ENCODE measurements at places on chromosomes 2 and 18.

DNA sequence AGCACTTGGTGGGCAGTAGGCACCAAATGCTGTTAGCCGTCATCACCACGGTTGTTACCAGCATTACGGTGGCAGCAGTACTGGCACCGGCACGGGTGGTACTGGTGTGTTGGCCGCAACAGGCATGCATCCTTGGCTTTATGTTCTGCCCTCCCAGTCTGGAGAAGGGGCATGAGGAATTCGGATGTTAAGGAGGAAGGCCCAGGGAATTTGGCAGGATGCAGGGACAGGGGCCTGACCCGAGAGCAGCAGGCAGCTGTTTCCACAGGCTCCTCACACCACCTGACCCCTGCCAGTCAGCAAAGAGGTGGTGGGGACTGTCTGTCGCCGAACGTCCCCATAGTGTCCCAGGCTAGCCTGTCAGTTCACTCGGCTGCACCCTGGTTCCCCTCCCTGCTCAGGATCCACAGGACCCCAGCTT lies 79.0 kb downstream of the EDAR start:
- DNase-seq = no peak

GRCh38 chr18:30814446-30814845 lies 228.1 kb downstream of the DSC3 start:
- no peak for DNase-seq

- DNase-seq = no peak
Observed at GRCh38 chr2:21895200-21895599, 771.4 kb downstream of the TDRD15 start.

DNA sequence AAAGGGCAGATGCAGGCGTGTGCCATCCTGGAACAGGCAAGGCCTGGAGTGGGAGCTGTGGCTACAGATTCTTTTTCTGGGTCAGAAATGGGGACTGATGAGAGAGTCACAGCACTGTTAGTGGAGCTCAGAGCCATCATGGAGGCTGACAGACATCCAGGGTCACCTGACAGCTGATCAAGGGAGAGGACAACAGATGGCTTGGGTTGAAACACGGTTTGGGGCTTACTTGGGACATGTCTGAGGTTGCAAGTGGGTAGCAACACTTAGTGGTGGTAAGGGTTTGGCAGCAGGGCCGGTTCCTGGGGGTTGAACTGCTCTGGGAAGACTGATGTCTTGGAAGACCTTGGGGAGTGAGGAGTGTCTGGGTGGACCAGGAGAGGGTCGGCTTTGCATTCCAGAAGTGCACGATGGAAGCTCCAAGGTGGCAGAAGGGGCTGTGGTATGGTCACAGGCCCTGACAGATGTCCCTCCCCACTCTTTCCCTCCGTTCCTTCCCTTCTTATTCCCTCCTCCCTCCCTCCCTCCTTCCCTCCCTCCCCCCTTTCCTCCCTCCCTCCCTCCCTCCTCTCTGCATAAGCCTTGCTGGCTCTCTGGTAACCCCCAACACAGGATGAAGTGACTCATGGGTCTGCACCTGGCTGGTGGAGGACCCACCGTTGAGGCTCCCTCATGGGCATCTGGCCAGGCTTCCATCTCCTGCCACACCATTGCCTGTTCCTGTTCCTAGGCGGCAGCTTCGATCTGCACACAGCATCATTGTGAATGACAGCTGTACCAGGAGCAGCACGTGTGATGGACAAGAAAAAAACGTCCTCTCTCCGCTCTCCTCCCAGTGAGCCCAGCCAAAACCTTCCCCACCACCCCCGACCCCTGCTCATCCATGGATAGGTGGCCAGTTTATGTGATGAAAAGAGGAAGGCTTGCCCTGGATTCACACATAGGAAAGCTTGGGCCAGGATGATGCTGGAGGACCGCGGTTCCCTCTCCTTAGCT lies 63.8 kb upstream of the RPL31 start:
- DNase-seq = no peak

- DNase-seq = no peak
Observed at GRCh38 chr2:3778851-3779495, 75.6 kb downstream of the DCDC2C start.

GRCh38 chr18:69956057-69956456 lies 8.4 kb upstream of the CD226 start:
- DNase-seq = no peak

DNA sequence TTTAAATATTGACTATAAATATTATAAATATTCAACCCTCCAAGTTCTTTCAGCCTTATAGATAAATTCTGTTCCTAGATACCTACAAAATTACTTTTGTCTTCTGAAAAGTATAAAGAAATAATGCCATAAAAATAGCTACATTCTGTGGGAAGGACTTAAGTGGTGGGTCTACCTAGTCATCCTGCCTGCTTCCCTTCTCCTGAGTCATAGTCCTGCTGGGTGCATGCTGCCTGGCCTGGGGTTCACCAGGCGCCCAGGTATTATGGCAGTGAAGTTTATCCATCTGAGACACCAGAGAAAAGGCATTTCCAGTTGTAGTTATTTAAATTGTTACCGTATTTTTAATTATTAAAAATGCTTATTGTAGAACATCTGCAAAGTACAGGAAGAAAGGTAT lies 167.5 kb downstream of the SLC39A10 start:
- DNase-seq = no peak

GRCh38 chr2:200266406-200266805 lies 40.1 kb upstream of the SPATS2L start:
- no peak for DNase-seq

GRCh38 chr2:111617299-111618225 lies 266.4 kb downstream of the ANAPC1 start:
- no peak for DNase-seq

GRCh38 chr18:44895176-44895798 lies 214.6 kb downstream of the SETBP1 start:
- no peak for DNase-seq

DNA sequence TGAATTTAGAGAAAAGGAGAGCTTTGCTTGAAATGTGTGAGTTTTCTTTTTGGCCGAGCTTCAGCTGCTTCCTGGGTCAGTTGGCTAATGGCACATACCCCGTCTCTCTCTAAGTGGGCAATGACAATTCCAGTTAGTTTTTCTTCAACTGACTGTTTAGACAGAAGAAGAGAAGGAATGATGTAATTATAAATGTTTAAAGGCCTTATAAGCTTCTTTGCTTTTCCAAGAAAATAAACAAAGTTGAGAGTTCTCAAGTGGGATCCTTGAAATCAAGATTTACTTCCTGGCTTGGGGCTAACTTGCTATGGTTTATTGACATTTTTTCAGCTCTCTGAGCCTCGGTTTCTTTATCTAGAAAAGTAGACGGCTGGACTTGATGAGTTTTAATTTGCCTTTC lies 794.9 kb upstream of the ACVR2A start:
- DNase-seq = no peak

GRCh38 chr18:9619990-9620389 lies 5.6 kb upstream of the PPP4R1 start:
- no peak for DNase-seq

DNA sequence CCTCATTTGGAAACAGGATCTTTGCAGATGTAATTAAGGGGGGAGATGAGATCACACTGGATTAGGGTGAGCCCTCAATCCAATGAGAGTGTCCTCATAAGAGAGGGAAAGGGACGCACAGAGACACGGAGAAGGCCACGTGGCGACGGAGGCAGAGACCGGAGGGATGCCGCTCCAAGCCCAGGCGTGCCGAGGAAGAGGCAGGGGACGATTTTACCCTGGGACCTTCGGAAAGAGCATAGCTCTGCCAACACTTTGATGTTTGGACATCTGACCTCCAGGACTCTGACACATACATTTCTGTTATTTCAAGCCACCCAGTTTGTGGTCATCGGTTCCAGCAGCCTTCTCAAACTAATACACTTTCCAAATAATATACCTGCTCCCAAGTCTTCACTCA lies 84.4 kb upstream of the ZCCHC2 start:
- no peak for DNase-seq

GRCh38 chr2:203599509-203599908 lies 64.4 kb upstream of the RAPH1 start:
- no peak for DNase-seq

DNA sequence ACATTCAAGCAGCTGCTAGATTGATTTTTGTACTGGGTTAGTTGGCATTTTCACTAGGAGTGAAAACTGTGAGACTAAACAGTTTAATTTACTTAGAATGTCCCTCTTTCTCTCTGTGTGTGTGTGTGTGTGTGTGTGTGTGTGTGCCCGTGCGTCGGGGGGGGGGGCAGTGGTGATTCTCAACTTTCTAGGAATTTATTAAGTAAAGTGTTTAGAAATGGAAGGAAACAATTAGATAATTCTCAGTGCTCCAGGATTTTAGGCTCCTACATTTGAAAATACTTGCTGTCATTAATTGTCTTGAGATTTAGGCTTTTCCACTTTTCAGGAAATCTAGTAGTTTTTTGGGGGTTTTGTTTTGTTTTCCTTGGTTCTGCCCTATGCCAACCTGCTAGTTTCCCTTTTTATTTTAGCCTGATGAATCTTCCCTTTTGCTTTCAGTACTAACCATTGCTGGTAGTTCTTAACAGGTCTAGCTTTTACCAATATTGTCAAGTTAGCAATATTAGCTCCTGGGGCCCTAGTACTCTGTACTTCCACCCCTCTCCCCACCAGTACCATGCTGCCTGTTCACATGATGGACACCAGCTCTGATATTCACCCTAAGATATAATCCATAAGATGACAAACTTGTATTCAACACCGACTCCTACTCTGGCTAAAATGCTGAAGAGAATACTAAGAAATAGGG lies 4.9 kb downstream of the EPAS1 start:
- no peak for DNase-seq

DNA sequence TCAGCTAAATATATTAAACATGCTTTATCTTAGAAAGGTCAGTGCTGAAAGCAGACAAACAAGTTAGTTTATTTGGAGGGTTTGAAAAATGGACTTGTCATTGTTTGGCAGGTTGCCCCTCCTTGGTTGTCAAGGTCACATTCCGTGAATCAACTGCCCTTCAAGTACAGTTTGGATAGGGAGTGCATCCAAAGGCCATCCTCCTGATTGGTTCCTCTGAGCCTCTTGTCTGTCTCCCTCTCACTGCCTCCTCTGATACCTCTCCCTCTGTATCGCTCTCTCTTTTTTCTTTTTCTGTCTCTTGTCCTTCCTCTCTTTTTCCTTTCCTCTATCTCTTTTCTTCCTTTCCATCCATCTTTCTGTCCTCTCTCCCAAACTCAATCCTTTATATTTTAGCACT lies 5.4 kb downstream of the ITGAV start:
- DNase-seq = no peak

- no peak for DNase-seq
Observed at GRCh38 chr2:227536445-227536844, 62.2 kb upstream of the SCYGR2 start.

GRCh38 chr2:221124532-221125240 lies 447.4 kb downstream of the EPHA4 start:
- no peak for DNase-seq

All from stimulated activated CD4-positive, alpha-beta T cell treated with anti-CD3 and anti-CD28 coated beads, TNF-alpha, amount 100 ng/mL, for 1 hour (primary cell).